Left forelimb (tissue), 1 donor: ENCODE measurements at places on chromosomes 4 and X.
A peak's percentile ranks its signal among the peaks of the same experiment; 100 is the strongest.

GRCh38 chr4:101187841-101188240 lies 159.5 kb downstream of the PPP3CA start:
- DNase-seq: no peak

DNA sequence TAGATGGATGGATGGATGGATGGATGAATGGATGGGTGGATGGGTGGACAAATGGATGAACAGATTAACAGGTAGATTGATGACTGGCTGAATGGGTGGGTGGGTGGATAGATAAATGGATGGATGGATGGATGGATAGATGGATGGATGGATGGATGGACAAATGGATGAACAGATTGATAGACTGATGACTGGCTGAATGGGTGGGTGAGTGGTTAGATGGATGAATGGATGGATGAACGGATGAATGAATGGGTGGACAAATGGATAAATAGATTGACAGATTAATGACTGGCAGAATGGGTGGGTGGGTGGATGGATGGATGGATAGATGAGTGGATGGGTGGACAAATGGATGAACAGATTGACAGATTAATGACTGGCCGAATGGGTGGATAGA lies 13.6 kb upstream of the AKAP17A start:
- DNase-seq: no peak

DNA sequence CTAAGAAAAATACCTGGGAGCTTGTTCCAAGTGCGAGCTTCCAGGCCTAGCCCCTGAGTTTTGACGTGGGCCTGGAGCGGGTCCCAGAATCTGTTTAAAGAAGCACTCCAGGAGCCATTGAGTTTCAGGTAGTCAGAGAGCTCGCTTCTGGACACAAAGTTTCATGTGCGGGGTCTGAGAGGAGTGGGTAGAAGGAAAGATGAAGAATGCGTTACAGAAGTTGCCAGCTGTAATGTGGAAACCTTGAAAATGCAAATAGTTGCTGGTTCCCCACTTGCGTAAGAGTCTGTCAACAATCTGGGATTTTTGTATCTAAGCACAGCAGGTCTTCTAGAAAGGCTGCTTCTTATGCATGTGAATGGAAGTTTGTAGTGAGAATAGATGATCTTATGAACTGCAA lies 77.5 kb upstream of the CLCN4 start:
- no peak for DNase-seq

DNA sequence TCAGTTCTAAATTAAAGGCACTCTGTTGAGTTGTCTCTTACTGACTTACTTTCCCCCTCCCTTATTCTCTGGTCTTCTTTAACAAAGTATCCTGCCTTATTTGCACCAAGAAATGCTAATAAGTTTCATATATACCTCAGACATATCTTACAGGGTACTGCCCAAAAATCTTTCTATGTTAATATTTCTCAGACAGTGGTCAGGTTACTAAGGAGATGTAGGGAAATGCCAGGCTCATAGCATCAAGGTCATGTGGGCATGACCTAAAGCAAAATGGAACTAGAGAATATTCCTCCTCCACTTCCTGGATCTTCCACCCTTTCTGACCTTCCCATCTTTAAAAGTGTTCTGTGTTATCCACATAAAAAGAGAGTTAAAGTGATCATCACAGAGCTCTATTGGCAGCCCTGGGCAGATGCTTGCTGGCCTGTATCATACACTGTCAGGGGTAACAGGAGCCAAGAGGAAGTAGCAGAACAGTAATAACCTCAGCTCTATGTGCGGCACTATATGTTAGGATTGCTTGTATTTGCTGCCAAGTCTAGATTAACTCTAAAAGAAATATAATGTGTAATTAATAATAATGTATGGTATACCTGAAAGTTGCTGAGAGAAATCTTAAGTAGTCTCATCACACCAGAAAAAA lies 74.3 kb downstream of the IQCM start:
- no peak for DNase-seq

- peak; percentile 90 for DNase-seq
Observed at GRCh38 chr4:170089668-170090351, at the start of gene AADAT. Gene AADAT, minus strand, starts transcription at chr4:170089956. Its CDS starts 266 bp downstream, at chr4:170089690.

GRCh38 chrX:2517055-2517454 lies 16.3 kb upstream of the DHRSX start:
- DNase-seq: no peak
